ENCODE measurements at places on chromosomes 12 and 14.

GRCh38 chr12:104959335-104959841 is 1.3 kb upstream of the SLC41A2 start:
- DNase-seq = no peak

- DNase-seq = peak; percentile 45
Measured at GRCh38 chr14:31270196-31270772, 62.7 kb upstream of the HECTD1 start.

DNA sequence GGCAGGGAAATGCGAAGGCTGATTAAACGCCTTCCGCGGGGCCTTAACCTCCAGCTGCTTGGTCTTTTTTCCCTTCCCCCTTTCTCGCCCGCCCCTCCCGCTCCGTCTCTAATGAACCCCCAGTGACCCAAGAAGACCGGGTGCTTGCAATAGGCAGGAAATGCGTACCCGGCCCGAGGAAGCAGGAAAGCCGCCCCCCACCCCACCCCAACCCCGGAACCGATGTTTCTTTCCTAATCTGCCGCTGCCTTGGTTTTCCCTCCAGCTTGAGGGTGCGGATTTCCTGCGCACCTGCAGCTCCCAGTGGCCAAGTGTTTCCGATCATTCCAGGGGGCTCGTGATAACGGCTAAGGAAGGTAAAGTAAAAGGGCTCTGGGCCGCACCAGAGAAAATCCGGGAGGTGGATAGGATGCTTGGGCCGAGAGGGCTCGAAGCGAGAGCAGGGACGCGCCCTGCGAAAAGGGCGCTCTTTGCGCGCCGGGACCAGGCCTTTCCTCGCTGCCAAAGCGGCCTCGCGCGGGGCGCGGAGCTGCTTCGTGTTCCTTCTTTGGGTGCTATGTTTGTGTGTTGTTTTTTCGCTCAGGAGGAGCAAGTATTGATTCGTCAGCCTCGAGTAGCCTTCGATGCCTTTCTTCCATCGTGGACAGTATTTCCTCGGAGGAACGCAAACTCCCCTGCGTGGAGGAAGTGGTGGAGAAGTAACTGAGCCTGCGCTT is 983 bp downstream of the MYF6 start:
- DNase-seq = no peak

DNA sequence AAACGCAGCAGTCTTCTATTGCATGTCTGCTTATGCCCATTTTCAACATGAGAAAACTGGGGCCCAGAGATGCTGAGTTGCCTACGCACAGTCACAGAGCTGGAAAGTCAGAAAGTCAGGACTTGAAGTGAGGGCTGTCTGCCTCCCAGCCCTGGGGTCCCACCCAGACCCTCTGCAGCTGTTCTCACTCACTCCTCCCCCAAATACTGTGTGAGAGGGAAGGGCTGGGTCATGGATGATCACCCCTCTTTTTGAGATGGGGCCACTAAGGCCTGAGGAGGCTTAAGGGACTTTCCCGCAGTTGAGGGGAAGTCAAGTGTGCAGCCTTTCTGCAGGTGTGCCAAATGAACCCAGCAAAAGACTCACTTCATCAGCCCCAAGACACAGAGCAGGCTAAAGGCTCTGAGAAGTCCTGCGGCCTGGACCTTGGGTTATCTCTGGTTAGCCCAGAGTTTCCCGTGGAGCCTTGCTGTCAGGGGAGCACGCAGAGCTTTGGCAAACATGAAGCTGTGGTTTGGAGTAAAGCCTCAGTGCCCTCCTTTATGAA is 18.7 kb downstream of the DTX1 start:
- DNase-seq = no peak

DNA sequence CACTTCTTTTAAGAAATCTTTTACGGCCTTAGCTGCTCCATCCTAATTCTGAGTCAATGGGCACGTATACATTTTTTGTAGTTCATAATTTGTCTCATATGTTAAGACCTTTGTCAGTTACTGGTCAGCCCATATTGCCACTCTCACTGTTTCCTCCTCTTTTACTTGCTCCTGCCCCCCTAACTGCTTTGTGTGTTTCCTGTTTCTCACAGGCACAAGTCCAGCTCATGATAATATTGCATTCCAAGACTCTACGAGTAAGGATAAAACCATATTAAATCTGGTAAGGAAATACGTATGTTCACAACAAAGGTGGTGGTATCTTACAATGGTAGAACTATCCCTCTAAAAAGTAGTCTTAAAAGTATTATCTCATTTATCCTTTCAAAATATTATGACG is 111.7 kb downstream of the DNAI7 start:
- DNase-seq = no peak

DNA sequence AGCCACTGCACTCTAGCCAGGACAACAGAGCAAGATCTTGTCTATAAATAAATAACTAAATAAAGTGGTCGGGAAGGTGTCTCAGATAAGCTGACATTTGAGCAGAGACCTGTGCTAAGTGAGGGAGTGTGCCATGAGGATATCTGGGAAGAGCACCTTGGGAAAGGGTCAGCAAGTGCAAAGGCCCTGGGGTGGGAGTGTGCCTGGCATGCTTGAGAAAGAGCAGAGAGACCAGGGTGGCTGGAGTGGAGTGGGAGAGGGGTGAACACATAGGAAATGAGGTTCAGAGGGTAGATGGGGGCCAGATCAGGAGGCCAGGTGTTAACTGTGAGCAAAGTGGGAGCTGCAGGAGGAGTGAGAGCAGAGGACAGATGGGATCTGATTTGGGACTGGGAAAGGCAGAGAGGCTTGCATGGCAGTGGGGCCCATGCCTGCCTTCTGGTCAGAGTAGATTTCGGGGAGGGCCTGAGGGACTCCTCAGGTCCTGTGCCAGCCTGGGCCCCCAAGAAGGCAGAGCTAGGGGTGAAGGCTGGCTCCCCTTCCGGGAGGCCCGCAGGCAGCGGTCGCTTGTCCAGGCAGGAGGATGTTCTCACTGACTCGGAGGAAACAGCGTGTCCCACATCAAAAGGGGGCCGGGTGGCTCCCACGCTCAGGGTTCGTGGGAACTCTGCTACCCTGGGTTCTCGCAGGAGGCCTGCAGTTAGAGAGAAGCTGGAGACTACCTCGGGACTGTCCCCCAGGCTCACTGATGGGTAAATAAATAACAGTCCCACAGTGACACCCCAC is 32.6 kb downstream of the DTX1 start:
- peak; percentile 80 for DNase-seq

DNA sequence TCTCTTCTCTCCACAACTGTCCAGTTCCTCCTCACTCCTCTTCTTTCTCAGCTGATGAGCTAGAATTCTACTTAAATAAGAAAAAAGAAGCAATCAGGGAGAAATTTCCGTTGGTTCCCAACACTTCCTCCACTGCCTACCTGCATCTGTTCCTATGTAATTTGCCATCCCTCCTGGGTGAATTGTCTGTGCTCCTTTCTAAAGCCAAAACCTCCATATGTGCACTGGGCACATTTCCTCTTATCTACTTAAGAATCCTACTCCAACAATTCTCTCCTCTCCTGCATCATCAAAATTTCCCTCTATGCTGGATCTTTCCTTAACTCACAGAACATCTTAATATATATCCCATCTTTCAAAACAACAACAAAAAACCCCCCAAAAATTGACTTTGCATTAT is 35.2 kb downstream of the GPR65 start:
- DNase-seq = no peak

DNA sequence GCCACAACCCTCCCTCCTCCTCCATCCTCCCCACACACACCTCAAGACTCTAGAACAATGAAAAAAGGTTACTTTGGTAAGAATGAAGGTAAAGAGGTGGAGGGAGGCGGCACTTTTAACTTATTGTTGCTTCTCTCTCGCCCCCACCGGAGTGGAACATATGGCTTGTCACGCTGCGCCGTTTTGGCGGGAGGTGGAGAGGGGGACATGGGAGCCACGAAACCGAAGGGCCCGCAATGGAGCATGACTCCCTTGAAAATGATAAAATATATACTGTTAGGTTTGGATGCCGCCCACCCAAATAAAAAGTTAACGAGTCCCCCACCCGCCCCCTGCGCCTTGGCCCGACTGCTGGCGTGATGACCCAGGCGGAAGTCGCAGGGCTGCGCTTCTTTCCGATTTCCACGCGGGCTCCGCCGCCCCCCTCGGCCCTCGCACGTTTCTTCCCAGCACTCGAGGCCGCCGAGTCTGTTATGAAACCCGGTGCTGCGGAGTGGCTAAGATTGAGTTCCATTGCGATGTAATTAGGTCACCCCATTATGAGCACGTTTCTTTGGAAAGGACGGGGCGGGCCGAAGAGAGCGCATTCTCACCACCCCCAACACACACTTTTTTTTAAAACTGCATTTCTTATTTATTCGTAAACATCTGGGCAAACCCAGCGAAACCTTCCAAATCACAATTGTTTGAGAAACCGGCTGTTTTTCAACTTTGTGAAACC is 1.4 kb upstream of the ZFP36L1 start:
- DNase-seq = peak; percentile 90

DNA sequence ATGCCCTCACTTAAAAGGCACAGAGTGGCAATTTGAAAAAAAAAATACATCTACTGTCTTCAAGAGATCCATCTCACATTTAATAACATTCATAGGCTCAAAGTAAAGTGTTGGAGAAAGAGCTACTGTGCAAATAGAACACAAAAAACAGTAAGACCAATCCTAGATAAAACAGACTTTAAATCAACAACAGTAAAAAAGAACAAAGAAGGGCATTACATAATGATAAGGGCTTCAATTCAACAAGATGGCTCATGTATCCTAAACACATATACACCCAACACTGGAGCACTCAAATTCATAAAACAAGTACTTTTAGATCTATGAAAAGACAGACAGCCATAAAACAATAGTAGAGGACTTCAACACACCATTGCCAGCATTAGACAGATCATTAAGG is 93.6 kb upstream of the PCED1B start:
- DNase-seq = no peak

- DNase-seq = no peak
Measured at GRCh38 chr12:76529226-76529918, 30.2 kb downstream of the OSBPL8 start.

DNA sequence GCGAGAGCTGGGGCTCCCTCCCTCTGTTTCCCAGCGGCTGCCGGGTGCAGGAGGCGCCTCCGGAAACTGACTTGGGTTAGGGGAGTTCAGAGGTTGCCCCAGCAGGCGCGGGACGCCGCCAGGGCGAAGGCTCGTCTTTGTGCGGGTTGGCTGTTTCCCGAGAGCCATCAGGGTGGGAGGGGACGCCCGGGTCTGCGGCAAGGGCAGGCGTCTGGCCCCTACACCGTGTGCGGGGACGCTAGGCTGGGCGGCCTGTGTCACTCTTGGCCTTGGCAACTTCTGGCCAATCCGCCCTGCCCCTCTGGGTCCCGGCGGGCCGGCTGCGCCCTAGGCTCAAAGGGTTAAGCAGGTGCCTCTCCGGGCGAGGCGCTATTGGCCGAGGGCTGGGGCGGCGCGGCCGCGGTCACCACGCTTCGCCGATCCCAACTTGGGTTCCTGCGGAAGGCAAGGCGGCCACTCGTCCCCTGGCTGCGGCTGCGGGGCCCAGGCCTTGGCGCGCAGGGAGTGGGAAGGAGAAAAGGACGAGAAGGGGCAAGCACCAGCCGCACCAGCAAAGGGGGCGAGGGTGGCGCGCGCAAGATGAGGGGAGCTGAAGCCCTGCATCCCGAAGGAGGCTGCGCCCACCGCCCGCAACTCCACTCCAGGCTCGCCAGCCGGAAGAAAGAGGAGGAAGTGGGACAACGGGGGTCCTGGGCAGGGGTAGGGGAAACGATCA is 5.6 kb upstream of the NPAS3 start:
- no peak for DNase-seq

DNA sequence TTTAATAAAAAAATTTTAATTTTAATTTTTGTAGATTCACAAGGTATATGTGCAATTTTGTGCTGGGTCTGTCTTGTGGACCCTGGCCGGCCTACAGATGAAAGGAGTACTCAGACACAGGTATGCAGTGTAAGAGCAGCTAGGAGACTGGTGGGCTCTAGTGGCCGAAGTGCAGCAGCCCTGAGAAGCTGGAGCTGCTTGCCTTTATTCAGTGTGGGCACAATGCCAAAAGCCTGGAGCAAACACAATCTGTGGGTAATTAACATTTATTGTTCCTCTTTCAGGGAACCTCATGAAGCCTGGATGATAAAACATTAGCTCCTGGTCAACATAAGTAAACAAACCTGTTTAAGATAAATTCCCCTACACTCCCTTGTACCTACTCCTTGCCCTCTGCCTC is 135.7 kb upstream of the SEL1L start:
- no peak for DNase-seq

DNA sequence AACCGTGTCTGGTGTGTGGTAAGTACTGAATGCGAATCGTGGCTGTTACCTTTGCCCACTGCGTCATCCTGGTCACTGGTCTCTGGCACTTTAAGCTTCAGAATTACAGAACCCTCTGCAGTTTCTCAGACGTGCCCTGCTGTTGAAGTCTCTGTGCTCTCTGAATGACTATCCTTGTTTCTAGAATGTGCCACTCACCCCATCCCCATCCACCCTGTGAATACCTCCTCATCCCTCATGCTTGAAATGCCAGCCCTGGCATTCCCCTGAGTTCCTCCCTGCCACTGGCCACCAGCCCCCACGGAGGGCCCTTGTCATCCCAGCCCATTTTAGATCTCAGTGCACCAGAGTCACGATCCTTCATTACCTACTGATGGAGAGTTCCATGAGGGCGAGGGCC is 21.3 kb downstream of the TPCN1 start:
- no peak for DNase-seq

DNA sequence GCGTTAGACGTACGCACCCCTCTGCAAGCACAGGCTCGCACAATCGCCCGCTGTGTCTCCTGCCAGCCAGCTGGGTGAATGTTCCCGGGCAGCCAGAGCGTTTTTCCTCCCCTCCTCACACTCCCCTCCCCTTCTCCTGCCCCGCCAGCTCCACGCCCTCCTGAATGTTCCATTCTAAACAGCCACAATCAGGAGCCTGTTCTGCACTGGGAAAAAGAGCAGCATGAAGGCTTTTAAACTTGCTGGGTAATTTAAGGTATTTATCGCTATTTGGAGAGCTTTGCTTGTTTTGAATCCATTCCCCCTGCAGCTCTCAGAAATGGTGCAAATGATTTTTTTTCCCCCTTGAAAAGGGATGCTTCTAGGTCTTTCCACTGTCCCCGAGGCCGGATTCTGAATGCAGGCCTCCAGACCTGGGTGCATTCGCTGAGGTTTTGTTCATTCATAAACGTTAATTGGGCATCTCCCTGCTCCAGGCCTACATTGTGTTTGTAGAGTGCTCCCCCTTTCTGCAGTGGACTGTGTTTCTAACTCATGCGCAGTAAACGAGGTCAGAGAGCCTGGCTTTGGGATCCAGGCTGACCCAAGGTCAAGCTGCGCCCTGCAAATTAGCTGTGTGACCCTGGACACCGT is 212.5 kb downstream of the CHST11 start:
- no peak for DNase-seq

- no peak for DNase-seq
Measured at GRCh38 chr12:1439687-1440086, 154.7 kb downstream of the FBXL14 start.

DNA sequence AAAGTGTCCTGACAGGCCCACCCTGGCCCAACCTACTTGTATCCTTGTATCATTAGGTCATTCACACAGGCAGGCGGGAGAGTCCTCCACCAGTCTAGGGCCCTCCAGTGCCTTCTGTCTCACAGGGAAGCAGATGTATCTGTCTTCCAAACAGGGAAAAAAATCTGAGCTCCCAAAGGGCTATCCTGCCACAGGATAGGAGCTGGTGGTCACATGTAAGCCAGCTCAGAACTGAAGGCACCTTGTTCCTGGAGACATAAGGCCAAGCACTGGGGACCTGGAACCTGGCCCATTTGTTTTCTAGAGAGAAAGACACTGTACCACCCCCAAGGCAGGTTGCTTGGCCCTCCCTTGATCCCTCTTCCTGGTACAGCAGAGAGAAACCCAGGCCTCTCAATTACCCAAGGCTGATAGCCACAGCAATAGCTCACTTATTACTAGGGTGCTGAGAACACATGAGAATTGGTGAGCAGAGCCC is 19.4 kb upstream of the PLEKHH1 start:
- no peak for DNase-seq
